ENCODE measurements at places on chromosomes 6 and 20. TPM values are rescaled to one million over a fixed set of nuclear protein-coding genes. Genes with fewer than 3 reads are reported as not detected.
A peak's percentile ranks its signal among the peaks of the same experiment; 100 is the strongest.

- no peaks in the 10 kb centered on the region for H3K27me3 ChIP-seq
- DNase-seq: no peak
- H3K4me1 ChIP-seq: no peaks in the 10 kb centered on the region
- no peaks in the 10 kb centered on the region for H3K36me3 ChIP-seq
- H3K4me3 ChIP-seq: no peak overlapping the region
Measured at GRCh38 chr6:148329596-148330381, 12.8 kb upstream of the SASH1 start.

GRCh38 chr20:49420811-49421295 lies 61.6 kb downstream of the KCNB1 start:
- no peaks in the 10 kb centered on the region for H3K4me1 ChIP-seq
- no peak for DNase-seq
- H3K27ac ChIP-seq: no peak overlapping the region
- H3K4me3 ChIP-seq: no peak overlapping the region
- peaks cover 2% of the 10 kb centered on the region for H3K27me3 ChIP-seq

DNA sequence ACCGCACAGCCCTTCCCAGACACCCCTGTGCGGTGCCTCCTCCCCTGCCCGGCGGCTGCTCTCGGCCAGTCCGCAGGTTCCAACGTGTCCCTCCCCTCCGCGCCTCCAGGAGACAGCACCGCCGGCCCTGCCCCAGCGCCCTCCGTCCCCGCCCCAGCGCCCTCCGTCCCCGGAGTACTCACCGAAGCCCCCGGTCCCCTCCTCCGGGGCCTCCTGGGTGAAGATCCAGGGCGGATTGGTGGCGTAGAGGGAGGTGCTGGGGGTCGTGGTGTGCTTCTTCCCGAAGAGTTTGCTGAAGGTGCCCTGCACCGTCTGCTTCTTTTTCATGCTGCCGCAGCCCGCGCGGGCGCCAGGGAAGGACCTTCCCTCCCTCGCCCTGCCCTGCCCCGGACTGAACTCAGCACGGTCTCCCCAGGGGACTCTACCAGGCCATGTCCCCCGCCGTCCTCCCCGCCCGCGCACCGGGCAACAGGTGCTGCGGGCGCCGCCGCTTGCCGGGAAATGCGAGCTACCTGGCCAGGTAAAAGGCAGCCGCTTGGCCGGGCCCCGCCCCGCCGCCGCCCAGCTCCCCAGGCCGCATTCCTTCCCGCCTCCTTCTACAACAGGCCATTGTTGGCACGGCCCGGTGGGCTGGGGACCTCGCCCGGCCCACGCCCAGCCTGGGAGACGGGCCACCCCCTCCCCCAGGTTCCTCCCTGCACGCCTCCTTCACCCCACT lies at the start of gene C6orf132:
Gene C6orf132, minus strand, starts transcription at position 503 of the 718 bp plus-strand sequence. Its CDS starts 176 bp downstream, at position 327.
- H3K36me3 ChIP-seq: peaks cover 4% of the 10 kb centered on the region
- DNase-seq: peak; percentile 92
- H3K27me3 ChIP-seq: peaks cover 2% of the 10 kb centered on the region

GRCh38 chr6:144131248-144131709 lies 19.0 kb upstream of the STX11 start:
- no peaks in the 10 kb centered on the region for H3K4me1 ChIP-seq
- H3K27ac ChIP-seq: no peak overlapping the region
- peaks cover 4% of the 10 kb centered on the region for H3K27me3 ChIP-seq
- no peaks in the 10 kb centered on the region for H3K36me3 ChIP-seq
- H3K4me3 ChIP-seq: no peak overlapping the region

GRCh38 chr6:40371621-40372020 lies 215.5 kb downstream of the LRFN2 start:
- no peak overlapping the region for H3K4me3 ChIP-seq
- no peak overlapping the region for H3K27ac ChIP-seq
- DNase-seq: no peak
- no peaks in the 10 kb centered on the region for H3K36me3 ChIP-seq
- no peaks in the 10 kb centered on the region for H3K4me1 ChIP-seq

- H3K4me1 ChIP-seq: no peaks in the 10 kb centered on the region
- H3K27me3 ChIP-seq: no peaks in the 10 kb centered on the region
- H3K36me3 ChIP-seq: no peaks in the 10 kb centered on the region
- DNase-seq: no peak
Measured at GRCh38 chr20:34235875-34236274, 5.3 kb upstream of the ASIP start.

DNA sequence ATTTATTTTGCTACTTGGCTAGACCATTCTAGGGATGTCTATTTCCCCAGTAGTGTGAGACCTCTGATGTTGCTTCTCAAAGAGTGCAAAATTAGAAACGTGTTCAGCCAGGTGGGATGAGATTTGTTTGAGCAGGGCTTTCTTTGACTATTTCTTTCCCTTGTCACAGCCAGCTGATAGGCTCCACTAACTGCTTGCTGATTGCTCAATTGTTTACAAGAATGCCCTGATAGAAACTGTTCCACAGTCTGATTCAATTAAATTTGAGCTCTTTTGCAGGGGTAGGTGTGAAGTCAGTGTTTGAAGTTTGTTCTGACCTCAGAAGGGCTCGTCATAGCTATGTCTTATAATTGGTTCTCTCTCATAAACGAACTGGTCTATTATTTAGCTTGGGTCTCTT lies 220.5 kb downstream of the FNDC1 start:
- no peaks in the 10 kb centered on the region for H3K27me3 ChIP-seq
- no peak for DNase-seq
- no peaks in the 10 kb centered on the region for H3K4me1 ChIP-seq
- H3K27ac ChIP-seq: no peak overlapping the region
- H3K36me3 ChIP-seq: no peaks in the 10 kb centered on the region
- H3K4me3 ChIP-seq: no peak overlapping the region

- no peak for DNase-seq
- H3K27me3 ChIP-seq: no peaks in the 10 kb centered on the region
- H3K27ac ChIP-seq: no peak overlapping the region
- no peaks in the 10 kb centered on the region for H3K36me3 ChIP-seq
- no peaks in the 10 kb centered on the region for H3K4me1 ChIP-seq
Measured at GRCh38 chr6:22087960-22088706, 208.7 kb downstream of the PRL start.

GRCh38 chr6:79463621-79464050 lies 73.6 kb downstream of the LCA5 start:
- peak; percentile 69 for DNase-seq
- no peaks in the 10 kb centered on the region for H3K36me3 ChIP-seq
- H3K27me3 ChIP-seq: no peaks in the 10 kb centered on the region
- peak overlapping the region; percentile 3 for H3K4me3 ChIP-seq

- DNase-seq: no peak
- no peaks in the 10 kb centered on the region for H3K27me3 ChIP-seq
- no peak overlapping the region for H3K4me3 ChIP-seq
- H3K4me1 ChIP-seq: no peaks in the 10 kb centered on the region
- no peak overlapping the region for H3K27ac ChIP-seq
- peaks cover 33% of the 10 kb centered on the region for H3K36me3 ChIP-seq
Measured at GRCh38 chr20:37803438-37804307, 99.3 kb upstream of the VSTM2L start.

GRCh38 chr20:5085380-5085779 lies 34.4 kb downstream of the PCNA start:
- H3K4me3 ChIP-seq: no peak overlapping the region
- no peaks in the 10 kb centered on the region for H3K4me1 ChIP-seq
- no peak overlapping the region for H3K27ac ChIP-seq
- no peaks in the 10 kb centered on the region for H3K36me3 ChIP-seq
- no peak for DNase-seq

- H3K36me3 ChIP-seq: no peaks in the 10 kb centered on the region
- no peaks in the 10 kb centered on the region for H3K4me1 ChIP-seq
- no peak overlapping the region for H3K4me3 ChIP-seq
Measured at GRCh38 chr6:2464641-2465040, 219.2 kb upstream of the GMDS start.

- H3K4me1 ChIP-seq: peaks cover 47% of the 10 kb centered on the region
- H3K4me3 ChIP-seq: no peak overlapping the region
- H3K27me3 ChIP-seq: no peaks in the 10 kb centered on the region
- no peaks in the 10 kb centered on the region for H3K36me3 ChIP-seq
Measured at GRCh38 chr20:64228751-64229506, 26.6 kb upstream of the PCMTD2 start.

DNA sequence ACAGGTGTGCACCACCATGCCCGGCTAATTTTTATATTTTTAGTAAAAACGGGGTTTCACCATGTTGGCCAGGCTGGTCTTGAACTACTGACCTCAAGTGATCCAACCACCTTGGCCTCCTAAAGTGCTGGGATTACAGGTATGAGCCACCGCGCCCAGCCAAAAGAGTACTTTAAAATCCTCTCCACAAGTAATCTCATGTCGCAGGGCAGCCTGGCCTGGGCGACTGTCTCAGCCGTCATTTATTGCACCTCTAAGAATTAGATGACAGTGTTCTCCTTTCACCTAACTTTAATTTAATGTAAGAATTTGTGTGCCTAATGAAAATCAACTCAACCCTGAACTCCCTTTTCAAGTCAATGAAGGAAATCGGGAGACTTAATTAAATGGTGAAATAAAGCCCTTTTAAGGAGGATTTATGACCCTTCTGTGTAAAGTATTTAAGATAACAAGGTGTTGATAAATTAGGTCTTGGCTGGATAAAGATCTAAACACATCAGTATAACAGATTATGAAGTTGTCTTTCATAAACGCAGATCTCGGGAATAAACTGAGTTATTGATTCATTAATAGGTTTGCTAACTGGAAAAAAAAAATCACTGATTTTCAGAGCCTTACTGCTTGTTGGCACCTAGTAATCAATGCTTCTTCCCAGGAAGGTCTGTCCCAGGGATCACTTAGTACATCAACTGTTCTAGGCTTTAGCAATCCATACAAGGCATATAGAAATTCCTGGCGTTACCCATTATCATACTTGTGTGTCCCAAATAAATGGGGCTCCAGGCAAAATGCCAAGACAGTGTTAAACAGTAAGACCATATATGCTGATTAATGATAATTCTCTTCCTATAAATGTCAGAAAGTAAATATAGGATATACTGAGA lies 209.3 kb downstream of the GMDS start:
- no peak overlapping the region for H3K4me3 ChIP-seq
- no peak overlapping the region for H3K27ac ChIP-seq
- DNase-seq: no peak
- H3K4me1 ChIP-seq: no peaks in the 10 kb centered on the region
- H3K27me3 ChIP-seq: no peaks in the 10 kb centered on the region

GRCh38 chr6:168047841-168048723 lies 30.9 kb downstream of the FRMD1 start:
- H3K27me3 ChIP-seq: no peaks in the 10 kb centered on the region
- DNase-seq: no peak

GRCh38 chr6:27205375-27206278 lies 41.9 kb upstream of the PRSS16 start:
- H3K36me3 ChIP-seq: no peaks in the 10 kb centered on the region
- no peak for DNase-seq
- H3K27ac ChIP-seq: no peak overlapping the region
- no peak overlapping the region for H3K4me3 ChIP-seq

DNA sequence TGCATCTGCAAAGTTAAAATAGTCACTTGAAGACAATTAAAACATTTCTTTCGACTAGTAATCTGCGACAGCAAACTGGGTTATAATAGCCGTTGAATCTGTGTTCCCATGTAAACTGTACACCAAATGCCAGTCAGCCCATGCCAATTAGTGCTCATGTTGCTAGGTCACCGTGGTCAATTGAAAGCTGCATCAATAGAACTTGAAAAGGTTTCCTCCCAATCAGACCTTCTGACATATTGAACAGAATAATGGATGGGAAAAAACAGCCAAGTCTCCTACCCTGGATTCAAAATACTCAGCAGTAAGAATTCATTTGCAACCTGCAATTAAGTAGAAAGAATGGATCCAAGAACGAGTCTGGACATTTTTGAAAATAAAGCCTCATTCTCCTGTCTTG lies 11.2 kb downstream of the NKX2-4 start:
- no peak overlapping the region for H3K4me3 ChIP-seq
- no peaks in the 10 kb centered on the region for H3K4me1 ChIP-seq
- no peak for DNase-seq

DNA sequence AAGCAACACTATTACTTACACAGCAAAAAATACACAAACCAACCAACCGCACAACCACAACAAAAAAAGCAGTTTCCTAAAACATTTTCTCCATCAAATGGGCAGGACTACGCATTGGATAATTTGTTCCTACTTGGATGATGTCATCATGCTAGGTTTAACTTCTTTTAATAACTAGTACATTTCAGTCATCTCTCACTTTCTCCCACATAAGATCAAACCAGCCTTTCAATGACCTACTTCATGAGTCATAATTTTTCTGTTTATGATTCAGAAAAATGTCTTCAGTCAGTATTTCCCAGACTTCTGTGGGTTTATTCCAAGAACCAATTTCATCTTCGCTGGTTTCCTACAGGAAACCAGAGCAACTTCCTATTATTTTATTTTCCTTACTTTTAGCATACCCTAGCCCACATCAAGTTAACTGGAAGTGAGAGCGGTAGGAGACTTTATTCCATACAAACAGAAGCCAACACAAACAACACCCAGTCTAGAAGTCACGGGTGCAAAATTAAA lies 134.2 kb downstream of the GMDS start:
- no peak overlapping the region for H3K4me3 ChIP-seq
- no peaks in the 10 kb centered on the region for H3K27me3 ChIP-seq
- no peak overlapping the region for H3K27ac ChIP-seq
- DNase-seq: no peak

DNA sequence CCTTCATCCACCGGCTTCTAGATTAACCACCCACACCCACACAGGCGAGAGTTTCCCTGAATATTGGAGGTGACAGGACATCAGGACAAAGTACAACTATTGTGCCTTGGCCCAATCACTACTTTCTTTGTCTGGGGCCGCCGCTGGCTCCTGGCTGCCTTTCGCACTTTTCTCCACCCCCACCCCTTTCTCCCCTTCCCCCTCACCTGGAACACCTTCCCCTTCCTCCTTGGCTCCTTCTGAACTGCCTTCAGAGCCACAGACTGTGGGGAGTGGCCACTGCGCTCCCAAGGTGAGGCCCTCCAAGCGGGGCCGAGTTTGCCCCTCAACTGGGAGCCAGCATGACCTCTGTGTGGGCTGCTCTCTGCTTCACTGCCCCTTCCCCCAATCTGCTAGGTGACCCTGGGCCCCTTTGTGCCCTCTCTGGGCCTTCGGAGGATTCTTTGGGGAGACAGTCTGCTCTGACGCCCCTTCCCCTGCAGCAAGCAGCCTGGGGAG lies 3.0 kb upstream of the VEGFA start:
- no peaks in the 10 kb centered on the region for H3K36me3 ChIP-seq
- H3K27me3 ChIP-seq: no peaks in the 10 kb centered on the region
- peaks cover 66% of the 10 kb centered on the region for H3K4me1 ChIP-seq
- DNase-seq: peak; percentile 82
- H3K4me3 ChIP-seq: no peak overlapping the region

DNA sequence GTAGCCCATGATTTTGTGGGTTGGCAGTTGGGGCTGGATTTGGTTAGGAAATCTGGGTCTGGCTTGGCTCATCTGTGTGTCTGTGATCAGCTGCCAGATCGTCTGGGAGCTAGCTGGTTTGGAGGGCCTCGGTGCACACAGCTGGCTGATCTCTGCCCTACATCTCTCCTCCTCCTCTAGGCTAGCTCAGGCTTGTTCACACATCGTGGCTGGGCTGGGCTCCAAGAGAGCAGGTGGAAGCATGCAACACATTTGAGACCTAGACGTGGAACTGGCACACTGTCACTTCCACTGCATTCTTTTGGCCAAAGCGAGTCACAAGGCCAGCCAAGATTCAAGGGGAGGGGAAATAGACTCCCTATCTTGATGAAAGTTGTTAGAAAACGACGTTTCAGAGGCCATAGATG lies 15.9 kb downstream of the NDUFAF5 start:
- no peaks in the 10 kb centered on the region for H3K4me1 ChIP-seq
- H3K4me3 ChIP-seq: no peak overlapping the region
- H3K27me3 ChIP-seq: no peaks in the 10 kb centered on the region
- peaks cover 65% of the 10 kb centered on the region for H3K36me3 ChIP-seq

PRRT1 gene
- polyA plus RNA-seq: 5.3 TPM

C6orf52 gene
- 12.7 TPM for polyA plus RNA-seq

ZC3H12D gene
- 3.5 TPM for polyA plus RNA-seq

ADGB gene
- polyA plus RNA-seq: 0.06 TPM

SLC35D3 gene
- polyA plus RNA-seq: 0.49 TPM

ADAM33 gene
- polyA plus RNA-seq: 15.5 TPM

SLC17A4 gene
- polyA plus RNA-seq: 31.2 TPM

UBR2 gene
- 24.5 TPM for polyA plus RNA-seq

GMDS gene
- polyA plus RNA-seq: 58.9 TPM

BICRAL gene
- 13.0 TPM for polyA plus RNA-seq
